Lung microvascular endothelial cell (primary cell): ENCODE measurements at places on chromosomes 5 and 9. TPM values are rescaled to one million over a fixed set of nuclear protein-coding genes. Genes with fewer than 3 reads are reported as not detected.

PCDHB4 gene
- total RNA-seq: 0.20 and 0.22 TPM in 2 replicates

CD274 gene
- 4.4 and 7.5 TPM in 2 replicates for total RNA-seq

PTRH1 gene
- 24.4 and 25.0 TPM in 2 replicates for total RNA-seq

CFAP90 gene
- total RNA-seq: not detected in 2 replicates

PCDHGB5 gene
- total RNA-seq: 7.4 and 9.5 TPM in 2 replicates

CD74 gene
- 2.0 and 5.8 TPM in 2 replicates for total RNA-seq
